ENCODE measurements at places on chromosomes 6 and 20. TPM values are rescaled to one million over a fixed set of nuclear protein-coding genes. Genes with fewer than 3 reads are reported as not detected.

The DYNLRB1 gene
- 39.8 TPM for total RNA-seq

The RTN4IP1 gene
- total RNA-seq: 5.9 TPM

The COX4I2 gene
- total RNA-seq: not detected

The OPRL1 gene
- 2.6 TPM for total RNA-seq

The DPPA5 gene
- not detected for total RNA-seq

The BPI gene
- total RNA-seq: not detected

The STX11 gene
- total RNA-seq: 0.26 TPM

The KIAA0408 gene
- 1.3 TPM for total RNA-seq

The RAET1L gene
- not detected for total RNA-seq

The DEF6 gene
- 0.51 TPM for total RNA-seq

The TRAPPC3L gene
- under 0.01 TPM for total RNA-seq

The DTD1 gene
- total RNA-seq: 50.8 TPM

The OLIG3 gene
- not detected for total RNA-seq

The FGD2 gene
- not detected for total RNA-seq

The PGC gene
- total RNA-seq: not detected

The MYH7B gene
- 0.26 TPM for total RNA-seq

The ERVFRD-1 gene
- total RNA-seq: not detected

The LAMP5 gene
- 2.6 TPM for total RNA-seq

The RNF182 gene
- total RNA-seq: 2.5 TPM

The RIPPLY2 gene
- not detected for total RNA-seq

The HLA-DQA2 gene
- total RNA-seq: not detected

The CCN6 gene
- not detected for total RNA-seq

The DOK5 gene
- total RNA-seq: 16.9 TPM

The RSPH4A gene
- total RNA-seq: 0.17 TPM

The BIRC7 gene
- not detected for total RNA-seq

The GUCA1A gene
- total RNA-seq: 0.33 TPM

The SSTR4 gene
- total RNA-seq: not detected

The DNAAF9 gene
- 11.8 TPM for total RNA-seq

The SLC22A1 gene
- 0.26 TPM for total RNA-seq

The LGSN gene
- under 0.01 TPM for total RNA-seq

The CD109 gene
- total RNA-seq: 12.8 TPM

The SLC22A7 gene
- total RNA-seq: not detected

The OOEP gene
- total RNA-seq: not detected

The PDSS2 gene
- 12.1 TPM for total RNA-seq

The COL11A2 gene
- 0.26 TPM for total RNA-seq

The HLA-DQB1 gene
- total RNA-seq: not detected

The C6orf163 gene
- 1.8 TPM for total RNA-seq

The CCDC28A gene
- 20.3 TPM for total RNA-seq

The LY6G5C gene
- total RNA-seq: 0.51 TPM

The MMP24 gene
- total RNA-seq: 0.17 TPM

Measured in fibroblast of lung (primary cell).